ENCODE measurements at places on chromosomes 12 and 14.

- DNase-seq, result no peak
Observed at GRCh38 chr14:75972801-75973421, 8.9 kb downstream of the TGFB3 start.

- DNase-seq, result peak; percentile 63
Observed at GRCh38 chr12:108689314-108690190, 41.8 kb downstream of the CORO1C start.

- no peak for DNase-seq
Observed at GRCh38 chr14:105012171-105012985, 8.5 kb downstream of the CDCA4 start.

DNA sequence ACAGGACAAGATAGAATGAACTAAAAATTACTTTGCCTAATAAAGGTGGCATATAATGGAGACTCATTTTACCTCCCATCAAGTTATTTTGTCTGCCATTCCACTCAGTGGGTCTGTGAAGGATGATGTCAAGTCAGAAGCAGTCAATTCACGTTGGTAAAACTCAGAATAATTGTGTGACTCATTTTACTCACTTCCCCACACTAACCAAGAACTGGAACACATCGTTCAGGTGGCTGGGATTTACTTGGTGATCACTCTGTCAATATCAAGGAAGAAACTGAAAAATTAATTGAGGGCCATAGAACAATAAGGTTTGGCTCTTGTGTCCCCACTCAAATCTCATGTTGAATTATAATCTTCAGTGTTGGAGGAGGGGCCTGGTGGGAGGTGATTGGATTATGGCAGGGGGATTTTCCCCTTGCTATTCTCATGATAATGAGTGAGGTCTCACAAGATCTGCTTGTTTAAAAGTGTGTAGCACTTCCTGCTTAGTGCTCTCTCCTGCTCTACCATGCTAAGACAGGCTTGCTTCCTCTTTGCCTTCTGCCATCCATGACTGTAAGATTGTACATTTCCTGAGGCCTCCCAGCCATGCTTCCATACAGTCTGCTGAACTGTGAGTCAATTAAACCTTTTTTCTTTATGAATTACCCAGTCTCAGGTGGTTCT is 35.7 kb upstream of the GTF2A1 start:
- no peak for DNase-seq

DNA sequence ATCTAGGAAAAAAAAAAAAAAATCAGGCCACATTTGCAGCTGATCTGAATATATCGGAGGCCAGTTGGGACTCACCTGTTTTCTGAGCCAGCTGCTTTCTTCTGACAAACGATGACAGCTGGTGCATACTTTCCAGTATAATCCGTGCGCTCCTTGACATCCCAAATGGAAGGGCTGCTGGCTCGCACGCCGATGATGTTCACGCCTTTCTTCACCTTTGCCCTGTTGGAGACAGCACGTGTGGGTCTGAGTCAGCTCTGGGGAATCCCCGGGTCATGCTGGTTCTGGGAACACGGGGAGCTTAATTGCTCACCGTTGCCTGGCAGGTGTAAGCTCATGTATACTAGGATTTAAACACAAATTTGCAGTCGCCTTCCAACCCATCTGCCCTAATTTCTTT is 372.8 kb downstream of the TMEM132D start:
- DNase-seq, result no peak

DNA sequence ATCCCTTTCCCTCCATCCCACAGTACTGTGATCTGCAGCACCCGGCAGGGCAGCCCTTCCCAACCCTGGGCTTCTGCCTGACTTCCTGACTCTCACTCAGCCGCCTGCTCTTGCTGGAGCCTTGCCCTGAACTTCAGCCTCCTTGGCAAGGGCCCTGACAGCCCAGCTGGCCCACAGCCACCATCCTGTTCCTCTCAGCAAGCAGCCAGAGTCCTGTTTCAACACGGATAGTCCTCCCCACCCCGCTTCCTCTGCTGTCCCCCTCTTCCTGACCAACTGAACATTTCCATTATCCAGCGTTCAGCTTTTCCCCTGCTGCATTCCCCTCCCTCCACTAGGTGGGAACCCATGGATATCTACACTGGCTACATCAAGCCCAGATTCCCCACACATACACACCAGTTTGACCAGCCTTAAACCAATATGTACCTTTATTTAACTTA is 74.0 kb upstream of the MDM1 start:
- DNase-seq, result peak; percentile 88

- DNase-seq, result no peak
Observed at GRCh38 chr14:77843651-77844050, 43.7 kb downstream of the ADCK1 start.

GRCh38 chr12:106605254-106605653 is 22.4 kb downstream of the RFX4 start:
- no peak for DNase-seq

DNA sequence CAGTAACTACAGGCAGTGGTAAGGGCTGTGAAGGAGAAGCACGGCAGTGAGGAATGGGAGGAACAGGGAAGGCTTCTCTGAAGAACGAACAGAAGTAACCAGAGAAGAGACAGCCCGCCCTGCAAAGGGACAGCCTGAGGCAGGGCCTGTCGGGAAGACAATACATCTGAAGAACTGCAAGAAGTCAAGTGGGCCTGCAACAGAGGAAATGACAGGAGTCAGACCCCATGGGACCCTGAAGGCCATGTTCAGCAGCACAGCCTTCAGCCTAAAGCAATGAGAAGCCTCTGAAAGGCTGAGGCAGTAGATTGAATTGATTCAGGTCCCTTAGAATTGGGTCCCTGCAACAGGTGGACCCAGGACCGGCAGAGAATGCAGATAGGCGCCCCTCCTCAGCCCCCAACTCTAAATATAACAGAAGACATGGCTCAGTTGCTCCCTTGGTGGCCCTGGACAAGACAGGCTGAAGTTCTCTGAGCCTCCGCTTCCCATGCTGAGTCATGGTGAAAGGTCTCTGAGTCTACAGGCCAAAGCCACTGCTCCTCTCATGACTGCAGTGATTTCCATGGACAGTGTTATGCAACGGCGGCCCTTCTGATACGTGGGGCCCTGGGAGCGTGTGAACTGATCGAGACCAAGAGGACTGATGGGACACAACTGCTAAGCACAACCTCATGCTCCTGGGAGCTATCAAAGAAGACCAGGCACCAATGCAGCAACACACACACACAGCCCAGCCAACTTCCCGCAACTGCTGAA is 10.8 kb upstream of the ACTR6 start:
- DNase-seq, result no peak

- no peak for DNase-seq
Observed at GRCh38 chr14:69980457-69981425, 101.5 kb downstream of the SMOC1 start.

GRCh38 chr14:93430315-93431035 is at the start of gene UNC79:
Gene UNC79 (plus strand): TSS chr14:93430939. CDS start chr14:93431030, 91 bp downstream.
- no peak for DNase-seq
